ENCODE measurements at places on chromosomes 5 and 9.

- no peak for DNase-seq
Observed at GRCh38 chr5:43421450-43422133, 9.4 kb upstream of the CCL28 start.

DNA sequence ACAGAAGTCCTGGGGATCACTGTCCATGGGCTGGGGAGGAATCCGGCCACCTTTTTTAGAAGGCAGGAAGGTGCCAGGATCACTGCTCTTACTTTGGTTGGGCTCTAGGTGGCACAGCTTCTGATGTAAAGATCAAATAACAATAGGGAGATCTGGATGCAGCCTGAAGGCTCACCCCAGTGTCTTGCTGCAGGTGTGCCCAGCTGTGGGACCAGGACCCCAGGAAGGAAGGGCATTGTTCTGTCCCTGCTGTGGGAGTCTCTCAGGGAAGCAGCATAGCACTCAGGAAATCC, 69.6 kb downstream of the DAB2IP start:
- DNase-seq = no peak

DNA sequence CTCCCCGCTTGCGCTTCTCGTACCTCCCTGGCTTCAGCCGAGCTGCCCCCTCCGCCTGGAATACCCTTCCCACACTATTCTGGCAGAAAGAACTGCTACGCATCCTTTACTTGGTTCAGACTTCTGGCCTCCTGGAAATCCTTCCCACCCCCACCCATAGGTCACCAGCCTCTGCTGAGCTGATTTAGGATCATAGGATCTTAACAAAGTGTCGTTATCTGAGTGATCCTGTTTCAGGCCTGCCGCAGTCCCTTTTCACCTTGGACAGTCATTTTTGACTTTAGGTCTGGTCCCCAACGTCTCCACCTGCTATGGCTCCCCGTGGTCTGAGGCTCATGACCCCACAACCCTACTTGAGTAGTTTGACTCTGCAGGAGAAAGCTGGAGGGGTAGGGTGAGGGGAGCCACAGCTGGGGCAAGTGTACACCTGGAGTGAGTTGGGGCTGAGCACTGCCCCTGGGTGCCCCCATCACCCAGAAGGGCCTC, 27.3 kb downstream of the EGR1 start:
- DNase-seq = no peak

- no peak for DNase-seq
Observed at GRCh38 chr9:93224591-93224990, 40.7 kb downstream of the WNK2 start.

DNA sequence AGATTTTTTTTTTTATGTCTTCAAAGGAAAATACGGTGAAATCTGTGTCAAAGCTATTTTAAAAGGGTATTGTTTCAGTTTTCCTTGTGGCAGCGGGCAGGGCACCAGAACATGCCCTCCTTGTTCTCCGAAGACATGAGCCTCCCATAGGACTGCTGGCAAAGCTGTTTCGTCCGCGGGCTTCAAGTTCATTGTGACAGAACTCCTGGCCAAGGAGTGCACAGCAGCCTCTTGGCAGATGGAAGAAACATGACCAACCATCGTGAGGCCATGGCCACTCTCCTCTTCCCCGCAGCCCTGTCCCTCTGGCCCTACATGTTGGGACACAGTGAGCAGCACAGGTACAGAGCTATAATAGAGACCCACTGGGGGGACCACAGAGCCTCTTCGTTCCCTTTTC, 99.5 kb downstream of the AOPEP start:
- DNase-seq = no peak

GRCh38 chr5:98016771-98017170, 756.7 kb upstream of the RGMB start:
- DNase-seq = no peak

GRCh38 chr9:112046181-112046580, 128.9 kb downstream of the SUSD1 start:
- DNase-seq = no peak

Data from left ventricle myocardium superior (tissue), 1 donor.